Activated CD4-positive, alpha-beta T cell treated with anti-CD3 and anti-CD28 coated beads for 24 hours (primary cell): ENCODE measurements at places on chromosomes 11 and 22.
A peak's percentile ranks its signal among the peaks of the same experiment; 100 is the strongest.

DNA sequence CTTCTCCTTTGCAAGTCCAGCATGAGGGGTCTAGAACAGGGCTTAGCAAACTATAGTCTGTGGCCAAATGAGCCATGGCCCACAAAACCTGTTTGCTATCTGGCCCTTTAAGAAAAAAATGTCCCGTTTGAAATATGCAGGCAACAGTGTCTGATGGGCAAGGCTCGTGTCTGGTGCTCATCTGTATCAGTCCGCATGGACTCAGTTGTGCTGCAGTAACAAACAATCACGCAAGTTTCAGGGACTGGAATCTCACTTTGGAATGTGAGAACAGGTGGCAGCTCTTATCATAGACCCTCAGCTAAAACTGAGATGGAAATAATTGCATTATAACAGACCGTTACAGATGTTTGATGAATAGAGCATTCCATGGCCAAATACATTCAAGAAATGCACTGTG, 19.1 kb upstream of the PVALB start:
- DNase-seq, result no peak

- no peak for DNase-seq
Observed at GRCh38 chr11:17748761-17749721, 14.5 kb downstream of the KCNC1 start.

DNA sequence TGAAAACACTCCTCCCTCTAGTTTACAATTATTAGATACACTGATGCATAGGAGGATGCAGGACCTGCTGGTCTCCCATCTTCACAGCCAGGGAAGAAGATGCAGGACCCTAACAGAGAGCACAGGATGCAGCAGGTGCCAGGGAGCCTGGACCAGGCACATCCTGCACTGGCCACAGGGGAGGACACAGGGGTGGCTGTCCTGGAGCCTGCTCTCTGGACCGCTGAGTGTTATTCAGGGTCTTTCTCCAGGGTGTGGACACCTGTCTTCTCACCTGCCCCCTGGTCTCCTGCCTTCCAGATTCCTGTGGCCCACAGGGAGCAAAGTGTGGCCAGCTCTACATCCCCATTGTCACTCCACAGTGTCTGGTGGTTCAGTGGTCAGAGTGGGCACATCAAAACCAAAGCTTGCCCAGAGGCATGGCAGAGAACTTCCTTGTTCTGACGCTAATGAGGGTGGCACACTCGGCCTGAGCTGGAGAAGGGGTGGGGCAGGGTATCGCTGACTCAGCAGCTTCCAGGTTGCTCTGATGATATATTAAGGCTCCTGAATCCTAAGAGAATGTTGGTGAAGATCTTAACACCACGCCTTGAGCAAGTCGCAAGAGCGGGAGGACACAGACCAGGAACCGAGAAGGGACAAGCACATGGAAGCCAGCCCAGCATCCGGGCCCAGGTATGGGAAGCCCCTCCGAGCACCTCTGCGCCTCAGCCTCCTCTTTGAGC, at the start of gene APOBEC3A:
Gene APOBEC3A, plus strand, starts transcription at position 564 of the 725 bp plus-strand sequence. Its CDS starts 83 bp downstream, at position 647.
- no peak for DNase-seq

DNA sequence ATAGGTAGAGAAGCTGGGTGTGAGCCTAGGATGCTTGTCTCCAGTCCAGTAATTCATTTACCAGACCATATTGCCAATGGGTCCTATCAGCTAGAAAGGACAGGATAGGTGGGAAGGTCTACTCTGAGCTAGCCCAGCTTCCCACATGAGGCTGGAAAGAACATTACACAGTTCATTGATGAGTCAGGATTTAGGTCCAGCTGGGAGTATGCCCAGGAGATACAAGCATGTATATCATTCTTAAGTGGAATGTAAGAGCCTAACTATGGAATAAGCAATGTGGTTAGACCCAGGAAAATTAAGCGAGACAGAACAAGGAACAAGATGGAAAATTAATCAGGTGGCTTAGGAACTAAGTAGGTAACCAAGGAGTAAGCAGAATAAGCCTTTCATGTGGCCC, 59.0 kb upstream of the TBCEL start:
- no peak for DNase-seq

GRCh38 chr11:125967515-125967914, 21.7 kb downstream of the VSIG10L2 start:
- no peak for DNase-seq

DNA sequence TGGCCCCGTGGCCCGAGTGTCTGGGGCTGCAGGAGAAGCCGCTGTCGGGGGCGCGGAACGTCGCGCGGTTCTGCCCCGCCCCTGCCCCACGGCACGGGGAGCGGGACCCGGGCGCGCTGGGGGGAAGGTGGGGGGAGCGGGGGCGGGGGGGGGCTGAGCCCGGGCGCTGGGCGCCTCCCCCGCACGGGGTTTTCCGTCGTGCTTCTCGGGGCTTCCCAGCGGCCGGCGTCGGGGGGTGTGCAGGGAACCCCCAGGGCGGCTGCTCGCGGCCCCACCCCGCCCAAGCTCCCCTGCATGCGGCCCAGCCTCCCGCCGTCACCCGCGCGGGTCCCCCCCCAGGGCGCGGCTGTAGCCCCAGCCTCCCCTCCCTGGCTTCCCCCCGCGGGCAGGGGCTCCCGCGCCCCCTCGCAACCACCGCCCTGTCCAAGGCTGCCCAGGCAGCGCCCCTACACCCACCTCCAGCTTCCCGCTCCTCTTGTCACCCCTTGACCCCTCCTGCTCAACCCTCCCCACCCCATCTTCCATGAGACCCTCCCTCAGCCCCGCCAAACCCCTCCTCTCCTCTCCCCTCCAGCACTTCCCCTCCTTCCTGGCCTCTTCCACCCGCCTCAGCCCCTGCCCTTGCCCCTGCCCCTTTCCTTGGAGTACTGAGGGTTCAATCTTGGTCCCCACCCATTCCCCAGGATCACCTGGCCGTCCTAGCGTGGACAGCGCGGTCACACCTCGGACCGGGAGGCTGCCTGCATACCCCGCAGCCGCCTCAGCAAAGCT, 1.7 kb downstream of the IL17REL start:
- DNase-seq, result no peak

GRCh38 chr22:42885446-42885845, 28.4 kb upstream of the ARFGAP3 start:
- DNase-seq, result no peak

DNA sequence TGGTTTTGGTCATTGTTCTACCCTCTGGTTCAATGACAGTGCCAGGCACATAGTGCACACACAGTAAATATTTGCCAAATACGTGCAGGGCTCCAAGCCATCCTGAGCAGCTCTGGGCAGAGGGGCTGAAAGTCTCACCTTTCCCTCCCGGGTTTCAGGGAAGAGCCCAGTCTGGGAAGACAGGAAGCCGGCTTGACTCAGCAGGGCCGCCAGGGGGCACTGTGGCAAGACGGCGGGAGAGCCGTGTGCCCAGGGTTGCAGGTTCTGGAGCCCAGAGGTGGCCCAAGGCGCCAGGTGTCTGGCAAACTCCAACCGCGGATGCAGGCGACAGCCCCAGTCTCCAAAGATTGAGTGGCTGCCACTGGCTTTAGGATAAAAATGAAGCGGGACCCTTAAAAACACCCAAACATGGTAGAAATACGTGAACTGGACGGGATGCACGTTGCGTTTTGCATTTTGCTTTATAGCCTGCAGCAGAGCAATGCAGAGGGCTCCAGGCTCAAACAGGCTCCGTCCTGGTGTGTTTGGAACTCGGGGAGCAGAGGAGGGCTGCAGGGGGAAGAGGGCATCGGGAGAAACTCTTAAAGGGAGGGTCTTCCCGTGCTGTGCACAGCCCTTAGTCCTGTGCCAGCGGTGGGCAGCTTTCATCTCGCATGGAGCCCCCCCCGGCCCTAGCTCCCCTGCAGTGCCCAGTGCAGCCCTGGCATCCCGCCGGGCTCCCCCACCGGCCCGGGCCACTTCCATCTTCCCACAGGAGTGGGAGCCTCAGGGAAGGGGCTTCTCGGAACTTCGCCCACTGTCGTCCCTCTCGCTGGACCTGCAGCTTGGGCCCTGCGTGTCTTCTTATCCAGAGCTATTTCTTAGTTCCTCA, 10.7 kb downstream of the KRTAP5-5 start:
- DNase-seq, result peak; percentile 19

DNA sequence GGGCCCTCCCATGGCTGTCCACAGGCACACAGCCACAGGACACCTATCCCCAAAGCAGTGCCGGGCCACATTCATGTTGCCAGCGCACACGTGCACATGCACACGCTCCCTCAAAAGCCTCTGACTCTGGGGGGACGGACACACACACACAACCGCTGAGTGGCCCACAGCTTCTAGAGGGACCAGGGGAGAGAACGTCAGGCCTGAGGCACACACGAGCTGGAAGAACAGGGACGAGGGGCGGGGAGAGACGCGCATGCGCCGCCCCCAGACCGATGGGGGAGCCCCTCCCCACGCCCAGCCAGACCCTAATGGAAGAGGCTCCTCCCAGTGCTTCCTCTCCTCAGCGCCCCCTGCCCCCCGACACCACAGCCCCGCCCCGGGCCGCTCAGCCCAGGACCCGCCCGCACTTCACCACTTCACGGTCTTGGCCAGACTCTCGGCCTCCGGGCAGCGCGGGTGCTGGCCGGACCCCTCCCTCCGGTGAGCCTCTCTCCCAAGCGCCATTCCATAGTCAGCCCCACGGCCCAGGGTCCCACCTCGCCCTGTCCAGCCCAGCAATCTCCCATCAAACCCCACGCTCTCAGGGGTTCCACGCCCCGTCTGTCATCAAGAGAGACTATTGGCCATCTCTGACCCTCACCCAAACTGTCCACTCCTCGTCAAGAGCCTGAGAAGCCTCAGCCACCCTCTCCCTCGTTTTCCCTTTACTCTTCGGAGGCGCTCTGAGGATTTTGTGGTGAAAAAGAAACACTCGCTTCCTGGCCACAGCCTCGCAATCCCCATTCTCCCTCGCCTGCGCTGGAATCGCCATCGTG, 11.7 kb downstream of the NRXN2 start:
- DNase-seq, result no peak

DNA sequence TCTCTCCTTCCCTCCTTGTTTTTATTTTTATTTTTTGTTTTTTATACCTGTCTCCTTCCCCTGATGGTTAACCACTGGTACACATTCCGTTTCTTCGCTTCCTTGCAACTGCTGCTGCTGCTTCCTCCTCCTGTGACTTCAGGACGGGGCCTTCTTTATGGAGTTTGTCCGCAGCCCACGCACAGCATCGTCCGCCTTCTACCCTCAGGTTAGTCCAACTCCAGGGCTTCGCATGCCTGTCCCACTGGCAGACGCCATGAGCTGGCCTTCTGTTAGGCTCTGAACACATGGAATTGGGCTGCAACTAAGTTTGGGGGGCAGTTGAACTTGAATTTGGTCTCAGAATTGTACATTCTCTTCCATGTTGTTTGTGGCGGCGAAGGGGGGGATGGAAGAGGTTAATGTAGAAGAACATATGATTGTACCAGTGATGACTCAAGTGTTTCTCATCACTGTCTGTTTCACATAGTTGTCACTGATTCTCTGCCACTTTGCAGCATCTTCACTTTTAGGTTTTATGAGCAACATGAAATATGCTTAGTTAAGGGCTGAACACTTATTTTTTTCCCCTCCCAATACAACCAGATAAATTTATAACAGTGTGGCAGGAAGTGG, 83.0 kb upstream of the YWHAH start:
- DNase-seq, result peak; percentile 16

DNA sequence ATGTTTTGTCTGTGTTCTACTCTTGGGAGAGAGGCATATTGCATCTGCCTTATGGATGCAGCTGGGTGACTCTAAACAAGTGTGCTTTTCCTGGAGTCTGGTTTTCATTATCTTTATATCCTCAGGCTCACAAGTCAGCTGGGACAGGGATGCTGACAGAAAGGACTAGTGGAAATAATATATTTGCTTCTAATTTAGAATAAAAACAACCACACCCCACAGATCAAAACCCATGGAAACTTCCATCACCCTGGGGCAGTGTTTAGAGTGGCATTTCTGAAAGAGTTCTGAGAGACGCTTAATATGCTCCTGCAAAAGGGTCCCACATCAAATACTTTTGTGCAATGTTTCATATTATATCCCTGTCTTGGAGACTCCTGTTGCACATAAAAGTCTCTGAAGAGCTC, 20.8 kb downstream of the KCNE3 start:
- DNase-seq, result no peak

GRCh38 chr11:45180179-45180847, 33.9 kb downstream of the PRDM11 start:
- no peak for DNase-seq

DNA sequence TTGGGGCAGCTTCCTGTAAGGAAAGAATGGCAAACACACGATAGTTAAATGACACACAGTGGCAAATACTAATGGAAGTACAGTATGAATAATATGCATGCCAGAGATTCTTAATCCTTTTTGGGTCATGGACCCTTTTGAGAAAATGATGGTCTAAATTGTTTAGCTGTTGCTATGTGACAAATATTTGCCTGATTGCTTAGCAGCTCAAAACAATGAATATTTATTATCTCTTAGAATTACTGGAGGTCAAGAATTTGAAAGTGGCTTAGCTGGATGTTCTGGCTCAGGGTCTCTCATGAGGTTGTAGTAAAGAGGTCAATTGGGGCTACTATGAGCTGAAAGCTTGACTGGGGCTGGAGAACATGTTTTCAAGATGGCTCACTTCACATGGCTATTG, 69.7 kb downstream of the FANCF start:
- no peak for DNase-seq

DNA sequence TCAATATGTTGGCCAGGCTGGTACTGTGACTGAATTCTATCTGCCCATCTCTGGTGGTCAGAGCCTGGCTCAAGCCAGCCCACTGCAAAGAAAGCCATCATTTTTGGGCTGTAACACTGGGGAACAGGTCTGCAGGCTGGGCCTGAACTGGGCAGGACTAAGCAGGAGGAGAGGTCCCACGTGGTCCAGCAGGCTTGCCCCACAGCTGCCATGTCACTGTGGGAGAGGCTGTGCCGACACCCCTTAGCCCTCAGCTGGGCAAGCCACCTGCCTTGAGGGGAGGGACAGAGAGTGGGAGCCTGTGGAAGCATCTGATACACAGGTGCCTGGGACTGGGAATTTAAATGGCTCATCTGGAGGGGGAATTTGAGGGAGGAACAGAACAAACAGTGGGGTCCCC, 66.7 kb upstream of the CLTCL1 start:
- no peak for DNase-seq

DNA sequence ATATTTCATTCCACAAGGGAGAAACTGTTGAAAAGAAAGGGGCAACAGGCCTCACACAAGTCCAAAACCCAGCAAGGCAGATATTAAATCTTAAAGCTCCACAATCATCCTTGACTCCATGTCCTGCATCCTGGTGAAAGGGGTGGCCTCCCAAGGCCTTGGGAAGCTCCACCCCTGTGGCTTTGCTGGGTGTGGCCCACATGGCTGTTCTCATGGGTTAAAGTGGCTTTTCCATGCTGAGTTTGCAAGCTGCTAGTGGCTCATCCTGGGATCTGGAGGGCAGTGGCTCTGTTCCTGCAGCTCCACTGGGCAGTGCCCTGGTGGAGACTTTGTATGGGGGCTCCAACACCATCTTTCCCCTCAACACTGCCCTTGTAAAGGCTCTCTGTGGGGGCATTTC, 106.4 kb downstream of the CTNND1 start:
- DNase-seq, result no peak

GRCh38 chr11:11036848-11037732, 179.2 kb upstream of the ZBED5 start:
- DNase-seq, result peak; percentile 13

DNA sequence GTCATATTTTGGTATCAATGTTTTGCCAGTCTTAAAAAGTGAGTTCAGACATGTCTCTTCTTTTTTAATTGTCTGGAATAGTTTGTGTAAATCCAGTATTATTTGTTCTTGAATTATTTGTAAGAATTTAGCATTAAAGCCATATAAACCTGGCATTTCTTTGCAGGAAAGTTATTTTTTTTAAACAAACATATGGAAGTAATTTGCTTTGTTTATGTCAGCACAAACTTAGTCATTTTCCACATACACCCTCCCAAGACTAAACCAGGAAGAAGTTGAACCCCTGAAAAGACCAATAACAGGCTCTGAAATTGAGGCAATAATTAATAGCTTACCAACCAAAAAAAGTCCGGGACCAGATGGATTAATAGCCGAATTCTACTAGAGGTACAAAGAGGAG, 9.1 kb upstream of the CCDC81 start:
- DNase-seq, result no peak
